ENCODE measurements at places on chromosomes 3 and 15.

DNA sequence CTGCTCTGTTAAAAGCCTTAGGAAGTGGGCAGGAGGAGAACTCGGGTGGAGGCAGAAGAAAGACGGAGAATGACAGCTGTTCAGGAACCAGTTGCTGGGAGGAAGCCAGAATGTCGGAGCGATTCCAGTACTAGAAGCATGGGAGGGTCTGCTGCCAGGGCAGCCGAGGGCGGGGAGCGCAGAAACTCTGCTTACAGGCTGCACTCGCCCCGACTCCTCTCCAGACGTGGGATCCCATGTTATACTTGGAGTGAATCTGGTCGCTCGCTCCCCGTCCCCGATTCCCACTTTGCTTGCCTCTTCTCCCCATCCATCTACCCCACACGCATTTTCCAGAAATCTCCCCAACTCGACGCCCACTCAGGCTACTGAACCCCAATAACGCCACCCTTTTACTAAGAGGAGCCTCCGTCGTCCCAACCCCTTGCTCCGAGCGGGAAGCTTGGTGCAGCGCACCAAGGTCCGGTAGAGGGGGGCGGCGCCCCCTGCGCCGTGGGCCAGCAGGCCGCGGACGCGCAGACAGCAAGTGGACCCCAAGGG, 665 bp downstream of the GATM start:
- DNase-seq, result peak; percentile 54
- H3K27me3 ChIP-seq, result peaks cover 35% of the 10 kb centered on the region
- peak overlapping the region; percentile 50 for H3K4me3 ChIP-seq
- peak overlapping the region; percentile 50 for H3K27ac ChIP-seq
- H3K4me1 ChIP-seq, result peaks cover 6% of the 10 kb centered on the region
- no peaks in the 10 kb centered on the region for H3K36me3 ChIP-seq

GRCh38 chr15:101536166-101536874, 46.8 kb upstream of the PCSK6 start:
- no peak for DNase-seq
- no peak overlapping the region for H3K27ac ChIP-seq
- no peaks in the 10 kb centered on the region for H3K27me3 ChIP-seq
- no peak overlapping the region for H3K4me3 ChIP-seq

DNA sequence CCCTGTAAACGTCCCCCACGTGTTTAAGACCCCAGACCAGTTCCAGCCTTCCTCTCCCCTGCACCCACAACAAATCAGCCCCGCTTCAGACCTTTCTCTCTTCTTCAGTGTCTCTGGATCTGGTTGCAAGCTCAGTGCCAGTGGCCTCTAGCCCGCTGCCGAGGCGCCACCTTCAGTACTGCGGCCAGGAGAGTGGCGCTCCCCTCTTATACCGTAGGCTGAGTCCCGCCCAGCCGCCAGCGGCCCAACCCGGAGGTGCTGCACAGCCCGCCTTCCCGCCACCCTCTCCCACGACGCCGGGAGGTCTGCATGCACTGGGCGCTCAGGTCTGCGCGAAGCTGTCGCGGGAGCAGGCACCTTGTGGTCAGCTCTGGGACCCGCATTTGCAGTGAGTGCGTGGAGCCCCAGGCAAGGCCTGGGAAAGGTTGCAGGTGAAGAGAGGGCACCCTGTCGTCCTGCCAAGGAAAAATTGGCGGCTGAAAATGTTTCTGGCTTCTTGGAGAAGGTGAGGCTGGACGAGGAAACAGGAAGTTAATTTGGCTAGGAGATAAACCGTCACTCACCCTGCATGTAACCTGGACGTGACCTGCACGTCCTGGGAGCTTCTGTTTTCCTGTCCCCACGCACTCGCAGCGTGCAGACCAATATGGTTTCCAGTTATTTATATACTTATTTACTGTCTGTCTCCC, at the start of gene C2CD4B:
Gene C2CD4B (minus strand): TSS at position 182 of the 689 bp plus-strand sequence. CDS start 301 bp downstream, outside the sequence.
- H3K4me1 ChIP-seq, result no peaks in the 10 kb centered on the region
- H3K36me3 ChIP-seq, result no peaks in the 10 kb centered on the region
- DNase-seq, result peak; percentile 54
- H3K27me3 ChIP-seq, result no peaks in the 10 kb centered on the region
- peak within 1 kb of the TSS; percentile 65 for H3K4me3 ChIP-seq

- no peaks in the 10 kb centered on the region for H3K36me3 ChIP-seq
- no peak overlapping the region for H3K4me3 ChIP-seq
- H3K27me3 ChIP-seq, result no peaks in the 10 kb centered on the region
- no peak overlapping the region for H3K27ac ChIP-seq
- DNase-seq, result no peak
Observed at GRCh38 chr3:143471705-143472104, 352.1 kb downstream of the CHST2 start.

DNA sequence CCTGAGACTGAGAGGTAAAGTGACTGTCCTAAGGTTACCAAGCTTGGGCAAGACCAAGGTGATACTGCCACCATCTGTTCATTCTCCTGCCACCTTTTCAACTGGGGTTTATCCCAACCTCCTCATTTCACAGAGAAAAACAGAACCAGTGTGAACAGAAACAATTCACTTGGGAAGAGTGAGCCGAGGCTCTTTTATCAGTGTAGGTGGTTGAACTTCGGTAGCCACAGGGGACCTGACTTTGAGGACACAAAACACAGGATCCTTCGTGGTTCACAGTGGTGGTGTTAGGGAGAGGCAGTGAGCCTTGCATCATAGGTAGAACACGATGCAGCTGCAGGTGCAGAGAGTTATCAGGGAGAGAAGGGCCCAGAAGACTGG, 72.8 kb upstream of the ICE2 start:
- H3K27me3 ChIP-seq, result no peaks in the 10 kb centered on the region
- no peaks in the 10 kb centered on the region for H3K36me3 ChIP-seq
- DNase-seq, result no peak
- H3K4me3 ChIP-seq, result no peak overlapping the region
- H3K4me1 ChIP-seq, result peaks cover 10% of the 10 kb centered on the region

DNA sequence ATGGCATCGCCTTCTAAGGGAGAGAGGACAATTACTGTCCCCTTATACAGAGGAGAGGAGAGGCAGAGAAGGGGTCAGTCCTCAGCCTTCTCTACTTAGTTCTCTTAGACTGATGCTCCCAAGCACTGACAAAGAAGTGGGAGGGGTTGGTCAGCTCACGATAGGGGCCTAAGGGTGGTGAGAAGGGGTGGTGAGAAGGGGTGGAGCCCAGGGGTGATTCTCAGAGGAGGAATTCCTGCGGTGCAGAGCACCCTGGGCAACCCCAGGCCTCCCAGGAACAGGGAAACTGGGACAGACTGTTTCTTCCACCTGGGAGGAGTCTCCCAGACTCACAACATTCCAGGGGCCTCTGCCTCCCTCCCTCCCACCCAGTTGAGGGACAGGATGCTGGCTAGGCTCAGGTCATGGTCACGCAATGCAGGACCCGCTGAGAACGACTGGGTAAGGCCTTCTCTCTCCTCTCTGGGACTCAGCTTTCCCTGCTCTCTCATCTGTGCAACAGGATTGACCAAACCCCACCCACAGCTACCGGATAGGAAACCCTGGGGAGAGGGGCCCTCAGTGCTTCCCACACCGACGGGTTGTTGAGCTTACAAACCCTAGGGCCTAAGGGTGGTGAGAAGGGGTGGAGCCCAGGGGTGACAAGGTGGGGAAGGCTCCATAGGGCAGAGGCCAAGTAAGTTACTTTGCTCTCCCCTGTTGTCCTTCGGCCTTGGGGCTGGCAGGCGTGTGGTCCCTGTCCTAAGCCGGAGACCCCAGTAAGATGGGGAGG, 1.5 kb downstream of the TPRA1 start:
- no peak for DNase-seq
- H3K4me3 ChIP-seq, result peak overlapping the region; percentile 91
- H3K27me3 ChIP-seq, result no peaks in the 10 kb centered on the region
- no peaks in the 10 kb centered on the region for H3K36me3 ChIP-seq

- H3K4me3 ChIP-seq, result no peak overlapping the region
- H3K27ac ChIP-seq, result peak overlapping the region; percentile 50
- H3K4me1 ChIP-seq, result peaks cover 16% of the 10 kb centered on the region
- H3K27me3 ChIP-seq, result no peaks in the 10 kb centered on the region
- no peak for DNase-seq
Observed at GRCh38 chr3:158775426-158776410, 26.1 kb upstream of the MFSD1 start.

DNA sequence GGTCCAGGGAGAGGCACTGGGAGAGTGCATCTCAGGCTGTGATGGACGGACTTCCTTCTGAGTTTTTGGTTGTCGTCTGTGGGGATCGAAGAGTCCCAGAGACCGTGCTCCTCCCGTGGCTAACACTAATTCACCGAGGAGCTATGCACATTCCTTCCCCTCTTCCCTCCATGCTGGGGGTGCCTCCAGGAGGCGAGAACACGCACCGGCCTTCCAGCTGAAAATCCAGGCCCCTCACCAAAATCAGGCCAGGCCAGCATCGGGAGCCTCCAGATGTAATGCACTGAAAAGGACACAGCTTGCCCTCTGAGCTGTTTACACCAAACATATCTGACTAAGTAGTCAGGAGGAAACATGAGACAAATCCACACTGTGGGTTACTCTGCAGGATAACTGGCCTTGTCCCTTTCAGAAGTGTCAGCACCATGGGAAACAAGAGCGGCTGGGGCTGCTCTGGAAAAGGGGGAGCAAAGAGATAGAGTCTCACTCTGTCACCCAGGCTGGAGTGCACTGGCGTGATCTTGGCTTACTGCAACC, 5.5 kb downstream of the RNU5B-1 start:
- no peak overlapping the region for H3K27ac ChIP-seq
- no peak overlapping the region for H3K4me3 ChIP-seq
- H3K4me1 ChIP-seq, result peaks cover 5% of the 10 kb centered on the region
- no peaks in the 10 kb centered on the region for H3K27me3 ChIP-seq

DNA sequence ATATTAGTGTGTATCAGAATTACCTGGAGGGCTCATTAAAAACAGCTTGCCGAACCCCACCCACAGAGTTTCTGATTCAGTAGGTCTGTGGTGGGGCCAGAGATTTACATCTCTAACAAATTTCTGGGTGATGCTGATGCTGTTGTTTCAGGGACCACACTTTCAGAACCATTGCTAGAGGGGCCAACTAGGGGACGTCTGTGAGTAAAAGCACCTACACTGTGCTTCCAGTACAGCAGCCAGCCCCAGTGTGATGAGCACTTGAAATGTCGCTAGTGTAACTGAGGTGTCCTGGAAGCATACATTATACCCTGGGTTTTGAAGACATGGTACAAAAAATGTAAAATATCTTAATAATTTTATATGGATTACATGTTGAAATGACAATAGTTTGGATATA, 33.0 kb downstream of the AGTR1 start:
- H3K27ac ChIP-seq, result no peak overlapping the region
- peaks cover 33% of the 10 kb centered on the region for H3K4me1 ChIP-seq
- no peak overlapping the region for H3K4me3 ChIP-seq
- DNase-seq, result no peak

DNA sequence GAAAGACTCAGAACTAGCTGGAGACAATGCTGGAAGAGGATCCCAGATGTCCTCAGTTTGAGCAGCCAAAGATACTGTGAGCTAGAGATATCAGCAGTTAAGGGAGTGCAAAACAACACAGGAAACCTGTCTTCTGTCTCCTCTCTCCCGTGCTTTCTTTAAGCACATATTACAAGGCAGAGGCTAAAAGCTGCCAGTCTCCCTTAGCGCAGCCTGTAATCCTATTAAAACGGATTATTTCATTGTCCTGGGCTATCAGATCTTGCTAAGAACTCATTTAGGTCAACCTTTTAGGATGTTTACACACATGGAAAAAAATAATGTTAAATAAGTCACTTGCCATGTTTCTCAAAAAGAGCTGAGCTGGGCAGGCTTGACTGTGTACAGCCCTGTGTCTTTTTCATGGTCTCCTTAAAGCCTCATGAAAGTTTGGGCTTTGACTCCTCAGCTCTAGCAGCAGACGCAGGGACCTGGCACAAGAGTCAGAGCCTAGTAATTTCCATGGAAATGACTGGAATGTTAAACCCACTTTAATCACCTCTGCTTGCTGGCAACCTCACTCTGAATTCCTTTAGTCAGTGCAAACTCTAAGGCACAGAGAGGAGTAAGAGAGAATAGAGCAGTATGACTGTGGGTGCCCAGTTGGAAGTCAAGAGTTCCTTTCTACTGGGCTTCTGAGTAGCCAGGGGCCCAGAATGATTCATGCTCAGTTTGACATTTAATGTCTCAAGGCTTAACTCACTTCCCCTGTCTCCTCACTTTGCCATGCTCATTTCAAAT, 491.9 kb downstream of the NTRK3 start:
- H3K4me3 ChIP-seq, result no peak overlapping the region
- no peak for DNase-seq

DNA sequence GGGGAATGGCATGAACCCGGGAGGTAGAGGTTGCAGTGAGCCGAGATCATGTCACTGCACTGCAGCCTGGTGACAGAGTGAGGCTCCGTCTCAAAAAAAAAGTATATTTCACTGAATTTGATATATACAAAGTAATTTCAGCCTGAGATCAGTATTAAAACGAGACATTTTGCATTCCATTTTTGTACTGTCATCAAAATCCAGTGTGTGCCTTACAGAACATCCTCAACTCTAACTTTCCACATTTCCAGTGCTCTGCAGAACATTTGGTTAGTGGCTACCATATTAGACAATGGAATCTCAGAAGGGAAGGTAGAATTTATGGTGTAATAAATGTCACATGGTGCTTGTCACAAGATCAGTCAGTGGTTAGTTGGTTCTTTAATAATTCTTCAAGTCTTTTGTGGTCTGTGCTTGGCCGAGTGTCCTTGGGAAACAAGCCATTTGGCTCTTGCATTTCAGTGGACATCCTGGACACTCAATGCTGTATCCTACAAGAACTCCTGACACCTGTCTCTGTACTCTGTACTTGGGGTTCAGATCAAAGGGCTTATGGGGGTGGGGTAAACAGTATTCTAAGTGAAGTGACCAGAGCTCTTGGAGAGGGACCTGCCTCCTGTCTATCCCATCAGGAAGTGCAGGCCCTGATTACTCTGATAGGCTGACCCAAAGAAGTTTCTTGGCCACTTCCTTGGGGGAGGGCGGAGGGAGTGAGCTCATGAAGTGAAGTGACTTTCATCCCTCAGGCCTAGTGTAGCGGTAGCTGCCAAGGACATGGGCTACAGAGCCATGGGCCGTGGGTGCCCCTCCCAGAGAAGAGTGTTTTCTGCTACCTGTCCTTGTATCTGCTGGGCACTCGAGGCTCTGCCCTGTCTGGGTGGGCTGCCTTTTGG, 3.7 kb downstream of the ACVR2B start:
- DNase-seq, result no peak
- H3K27me3 ChIP-seq, result no peaks in the 10 kb centered on the region
- peaks cover 19% of the 10 kb centered on the region for H3K4me1 ChIP-seq

GRCh38 chr3:150925751-150926201, 20.5 kb upstream of the MINDY4B start:
- H3K36me3 ChIP-seq, result no peaks in the 10 kb centered on the region
- peak; percentile 24 for DNase-seq
- H3K4me1 ChIP-seq, result no peaks in the 10 kb centered on the region

- DNase-seq, result peak; percentile 49
- no peak overlapping the region for H3K4me3 ChIP-seq
- no peaks in the 10 kb centered on the region for H3K27me3 ChIP-seq
- H3K4me1 ChIP-seq, result no peaks in the 10 kb centered on the region
- no peaks in the 10 kb centered on the region for H3K36me3 ChIP-seq
Observed at GRCh38 chr3:45775571-45776300, 20.6 kb downstream of the SLC6A20 start.

GRCh38 chr3:143975554-143976152, 4.0 kb downstream of the DIPK2A start:
- H3K36me3 ChIP-seq, result no peaks in the 10 kb centered on the region
- H3K27me3 ChIP-seq, result no peaks in the 10 kb centered on the region
- H3K27ac ChIP-seq, result no peak overlapping the region

- no peaks in the 10 kb centered on the region for H3K36me3 ChIP-seq
- DNase-seq, result no peak
- H3K27me3 ChIP-seq, result no peaks in the 10 kb centered on the region
- no peak overlapping the region for H3K27ac ChIP-seq
- no peak overlapping the region for H3K4me3 ChIP-seq
- no peaks in the 10 kb centered on the region for H3K4me1 ChIP-seq
Observed at GRCh38 chr3:2372306-2372705, 273.6 kb downstream of the CNTN4 start.
